ENCODE measurements at places on chromosomes 1 and 21. TPM values are rescaled to one million over a fixed set of nuclear protein-coding genes. Genes with fewer than 3 reads are reported as not detected.

DNA sequence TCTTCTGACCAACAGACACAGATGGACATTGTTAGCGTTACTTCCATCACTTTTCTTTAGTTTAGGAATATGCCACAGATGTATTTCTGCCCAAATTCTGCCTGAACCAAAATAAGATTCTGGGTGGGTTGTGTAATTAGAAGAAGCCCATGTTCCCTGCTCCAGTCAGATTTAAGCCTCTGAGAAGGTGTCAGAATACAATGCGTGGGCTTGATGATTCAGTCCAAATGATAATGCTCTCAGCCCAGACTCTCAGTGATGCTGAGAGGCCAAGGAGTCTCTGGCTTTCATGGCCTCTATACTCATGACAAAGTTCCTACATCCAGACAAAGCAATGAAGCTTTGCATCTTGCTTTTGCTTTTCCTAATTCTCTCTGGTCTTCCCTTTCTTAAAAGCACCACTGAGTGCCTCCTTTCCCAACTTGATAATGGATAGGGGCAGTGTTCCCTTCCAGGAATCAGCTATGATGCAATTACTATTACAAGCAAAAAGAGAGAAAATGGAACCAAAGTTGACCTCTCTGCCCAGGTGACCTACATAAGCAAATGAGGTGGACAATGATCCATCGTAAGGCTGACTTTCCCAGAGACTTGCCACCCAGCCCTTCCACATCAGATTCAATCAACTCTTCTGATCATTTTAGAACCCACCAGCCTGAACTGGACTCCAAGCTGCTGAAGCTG is 8.8 kb downstream of the SEC16B start:
- DNase-seq, result no peak

DNA sequence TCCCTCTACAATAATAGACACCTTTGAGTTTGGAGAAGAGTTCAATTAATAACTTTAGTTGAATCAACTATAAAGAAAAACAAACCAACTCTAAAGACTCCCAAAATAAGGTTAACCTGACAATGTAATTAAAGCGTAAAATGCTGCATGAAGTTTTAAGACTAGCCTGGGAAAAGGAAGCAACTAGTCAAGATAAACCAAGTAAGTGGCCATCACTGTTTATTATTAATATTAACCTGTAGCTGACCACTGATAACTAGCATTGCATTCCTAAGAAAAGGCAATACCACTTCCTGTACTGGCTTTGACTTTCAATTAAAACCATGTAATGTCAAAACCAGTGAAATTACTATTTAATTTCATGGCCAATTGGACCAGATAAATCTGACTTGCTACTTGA is 3.0 kb downstream of the PPP1R15B start:
- no peak for DNase-seq

- no peak for DNase-seq
These were observed 206.9 kb upstream of the FGGY start for GRCh38 chr1:59089922-59090457.

DNA sequence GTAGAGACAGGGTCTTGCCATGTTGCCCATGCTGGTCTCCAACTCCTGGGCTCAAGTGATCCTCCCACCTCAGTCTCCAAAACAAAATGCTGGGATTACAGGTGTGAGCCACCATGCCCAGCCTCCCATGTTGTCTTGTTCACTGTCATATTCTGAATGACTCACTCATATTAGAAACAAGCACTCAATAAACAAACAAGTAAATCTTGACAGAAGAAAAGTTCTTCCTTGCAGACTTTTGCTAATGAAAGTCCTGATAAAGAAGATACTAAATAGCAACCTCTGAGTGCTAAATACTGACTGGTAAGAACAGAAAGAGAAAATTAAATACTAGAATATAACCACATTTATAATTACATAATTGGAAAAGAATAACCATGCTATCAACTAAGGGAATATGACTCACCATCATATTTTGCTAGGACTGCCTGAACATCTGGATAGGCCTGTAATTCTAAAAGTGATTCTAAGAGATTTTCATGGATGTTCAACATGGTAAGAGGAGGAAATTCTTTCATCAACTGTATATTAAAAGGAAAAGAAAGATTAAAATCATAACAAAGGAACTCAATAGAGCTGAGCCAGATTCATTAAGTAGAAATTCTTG is 37.3 kb downstream of the ST7L start:
- DNase-seq, result no peak

GRCh38 chr1:47771751-47772150 is 225.4 kb downstream of the TRABD2B start:
- no peak for DNase-seq

DNA sequence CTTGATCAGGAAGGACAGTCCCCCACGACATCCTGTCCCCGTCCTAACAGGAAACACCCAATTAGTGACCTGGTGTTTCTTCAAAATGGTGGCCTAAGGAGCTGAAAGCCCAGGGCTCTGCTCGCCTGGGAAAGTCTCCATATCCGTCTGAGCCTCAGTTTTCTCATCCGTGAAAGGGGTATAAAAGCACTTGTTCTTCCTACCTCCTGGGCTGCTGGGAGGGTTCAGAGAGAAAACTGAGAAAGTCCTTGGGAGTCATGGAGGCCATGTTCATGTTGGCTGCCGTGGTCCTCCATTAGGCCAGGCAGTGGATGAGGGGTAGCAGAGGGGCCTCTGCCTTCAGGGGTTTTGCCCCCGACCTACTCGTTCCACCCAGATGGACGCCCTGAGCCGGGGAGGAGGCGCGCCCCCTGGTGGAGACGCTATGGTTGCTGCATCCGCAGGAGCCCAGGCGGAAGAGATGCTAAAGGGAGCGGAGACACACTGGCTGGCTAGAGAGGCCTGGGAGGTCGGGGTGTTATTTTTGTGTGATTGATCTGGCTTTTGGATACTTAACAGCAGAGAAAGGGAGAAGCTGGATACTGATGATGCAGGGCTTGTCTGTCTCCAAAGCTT is 113.5 kb downstream of the PRDM2 start:
- no peak for DNase-seq

DNA sequence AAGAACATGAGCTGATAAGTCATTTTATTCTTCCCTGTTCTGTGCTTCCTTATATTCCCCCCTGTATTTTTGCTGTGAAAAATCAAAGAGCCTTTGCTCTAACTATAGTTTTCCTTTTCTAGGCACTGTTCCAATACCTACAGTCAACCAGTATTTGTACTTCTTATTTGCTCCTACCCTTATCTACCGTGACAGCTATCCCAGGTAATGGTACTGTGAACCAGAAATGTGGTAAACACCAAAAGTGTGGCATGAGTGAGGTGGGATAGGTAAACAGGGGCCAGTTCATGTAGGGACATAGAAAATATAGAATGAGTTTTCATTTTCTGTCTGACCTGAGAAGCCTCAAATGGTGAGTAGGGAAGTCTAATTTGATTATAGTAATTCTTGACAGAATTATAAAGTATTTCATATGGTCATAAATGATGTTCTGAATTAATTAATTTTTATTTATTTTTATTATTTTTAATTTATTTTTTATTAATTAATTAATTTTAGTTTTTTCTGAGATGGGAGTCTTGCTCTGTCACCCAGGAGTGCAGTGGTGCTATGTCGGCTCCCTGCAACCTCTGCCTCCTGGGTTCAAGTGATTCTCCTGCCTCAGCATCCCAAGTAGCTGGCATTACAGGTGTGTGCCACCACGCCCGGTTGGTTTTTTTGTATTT is 22.9 kb upstream of the AXDND1 start:
- DNase-seq, result no peak

- no peak for DNase-seq
These were observed 10.5 kb downstream of the CHRNB2 start for GRCh38 chr1:154578058-154578418.

- DNase-seq, result no peak
These were observed 455.2 kb upstream of the RUNX1 start for GRCh38 chr21:35504277-35504676.

PRKAA2 gene
- 48.4 TPM for total RNA-seq

SPATA1 gene
- total RNA-seq, result 0.92 TPM

S1PR1 gene
- total RNA-seq, result 22.9 TPM

CFHR4 gene
- not detected for total RNA-seq

CD1E gene
- total RNA-seq, result not detected

USH2A gene
- total RNA-seq, result 0.30 TPM

SPATA46 gene
- not detected for total RNA-seq
